ENCODE measurements at places on chromosomes 6 and 20.
A peak's percentile ranks its signal among the peaks of the same experiment; 100 is the strongest.

DNA sequence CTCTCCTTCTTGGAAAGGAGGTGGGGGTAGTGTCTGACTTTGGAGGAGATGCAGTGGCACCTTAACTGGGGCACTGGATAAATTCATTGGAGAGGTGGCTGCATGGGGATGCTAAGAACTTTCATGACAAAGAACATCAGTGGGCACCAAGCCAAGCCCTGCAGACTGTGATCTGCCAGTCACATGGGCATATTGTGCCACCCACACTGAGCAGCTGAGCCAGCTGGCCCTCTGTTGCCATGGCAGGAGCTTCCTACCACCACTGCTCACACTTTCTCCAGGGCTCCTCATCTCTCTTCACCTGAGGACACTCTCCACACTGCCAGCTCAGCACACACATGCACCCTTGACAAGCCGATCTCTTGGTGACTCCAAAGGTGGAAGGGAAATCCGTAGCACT lies 715.6 kb downstream of the QKI start:
- DNase-seq = no peak

- no peak for DNase-seq
These were observed 127.2 kb downstream of the DTNBP1 start for GRCh38 chr6:15535495-15536197.

DNA sequence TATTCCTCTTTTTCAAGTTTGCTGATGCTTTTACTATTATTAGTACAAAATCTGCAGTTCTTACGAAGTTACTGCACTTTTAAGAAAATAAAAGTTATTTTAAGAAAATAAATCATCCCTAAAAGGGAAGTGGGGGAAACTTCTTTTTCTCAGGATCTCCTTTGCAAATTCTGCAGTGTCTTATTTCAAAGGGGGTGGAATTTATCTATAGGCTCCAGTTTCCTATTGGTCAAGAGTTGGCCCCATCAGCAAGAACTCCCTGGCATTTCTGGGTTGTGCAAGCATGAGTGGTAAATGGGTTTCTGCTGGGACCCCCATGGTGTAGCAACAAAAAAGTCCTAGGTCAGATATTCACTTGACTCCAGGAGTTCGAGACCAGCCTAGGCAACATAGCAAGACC lies 136.3 kb upstream of the PRDM1 start:
- no peak for DNase-seq

- DNase-seq = no peak
These were observed 104.0 kb downstream of the EDN1 start for GRCh38 chr6:12394170-12394569.

GRCh38 chr6:100574836-100575235 lies 110.1 kb upstream of the SIM1 start:
- no peak for DNase-seq

GRCh38 chr6:137827977-137828810 lies 38.9 kb upstream of the TNFAIP3 start:
- DNase-seq = no peak

DNA sequence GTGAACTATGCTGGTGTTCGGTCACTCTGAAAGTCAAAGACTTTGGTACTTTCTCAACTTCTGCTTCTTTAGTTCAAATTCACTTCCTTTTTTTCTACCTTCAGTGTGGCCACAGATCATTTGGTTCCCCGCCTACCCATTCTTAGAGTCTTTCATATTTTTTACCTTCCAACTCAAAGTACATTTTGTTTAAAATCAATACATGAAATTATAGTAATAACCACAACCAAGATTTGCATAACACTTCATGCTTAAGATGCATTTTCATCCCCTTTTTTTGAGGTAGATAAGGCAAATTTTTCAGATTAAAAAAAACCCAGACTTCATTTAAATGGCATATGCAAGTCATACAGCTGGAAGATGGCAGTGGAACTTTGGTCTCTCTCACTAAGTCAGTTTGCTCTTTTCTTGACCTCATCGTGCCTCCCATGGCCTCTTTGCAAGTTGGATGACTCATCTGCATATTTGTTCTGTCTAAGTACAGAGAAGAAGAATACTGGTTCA lies 11.9 kb upstream of the CNR1 start:
- DNase-seq = no peak

GRCh38 chr6:90429713-90430112 lies 133.1 kb upstream of the BACH2 start:
- no peak for DNase-seq

GRCh38 chr6:72140795-72141194 lies 254.4 kb downstream of the RIMS1 start:
- no peak for DNase-seq

DNA sequence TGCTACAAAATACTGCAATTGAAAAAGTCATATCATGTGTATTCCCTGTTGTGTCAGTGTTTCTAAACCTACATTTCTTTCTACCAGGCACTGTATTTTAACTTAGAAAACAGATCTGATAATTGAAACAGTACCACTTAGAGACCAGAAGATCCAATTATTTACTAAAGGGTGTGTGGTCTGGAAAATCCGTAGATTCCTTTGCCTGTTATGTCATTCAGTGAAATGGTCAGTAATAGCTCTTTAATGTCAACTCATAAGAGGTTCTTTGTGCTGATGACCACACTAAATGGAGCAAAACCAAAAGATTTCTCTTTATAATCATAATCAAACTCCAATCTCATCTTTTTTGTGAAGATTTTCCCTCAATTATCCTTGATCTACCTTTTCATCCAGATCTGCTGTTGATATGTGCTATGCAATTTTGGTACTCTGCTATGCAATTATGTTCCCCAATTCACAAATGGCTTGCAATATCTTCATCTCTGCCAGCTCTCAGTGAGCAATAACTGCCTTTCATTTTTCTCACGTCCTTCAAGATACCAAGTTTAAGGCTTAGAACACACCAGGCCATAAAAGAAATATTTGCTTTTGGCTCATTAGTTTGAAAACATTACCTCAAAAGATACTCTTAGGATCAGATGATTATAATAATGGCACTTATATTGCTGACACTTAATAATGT lies 165.5 kb downstream of the MOXD1 start:
- DNase-seq = no peak

GRCh38 chr6:168155193-168155592 lies 76.2 kb upstream of the FRMD1 start:
- DNase-seq = no peak

- no peak for DNase-seq
These were observed 38.8 kb downstream of the C6orf52 start for GRCh38 chr6:10655508-10656055.

DNA sequence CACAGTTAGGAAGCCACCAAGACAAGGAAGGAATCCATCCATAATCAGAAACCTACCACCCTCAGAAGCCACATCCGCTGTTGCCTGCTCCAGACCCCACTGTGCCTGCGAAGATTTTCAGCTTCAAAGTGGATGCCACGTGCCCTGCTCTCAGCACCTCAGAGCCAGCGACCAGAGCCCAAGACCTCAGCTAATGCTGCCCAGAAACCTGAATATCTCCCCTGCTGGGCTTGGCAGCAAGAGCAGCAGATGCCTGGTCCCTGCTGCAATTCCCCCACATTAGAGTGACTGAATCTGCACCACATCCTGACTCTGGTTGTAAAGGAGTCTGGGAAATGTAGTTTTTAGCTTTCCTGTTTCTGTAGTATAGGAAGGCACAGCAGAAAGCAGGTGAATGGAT lies 10.7 kb upstream of the ULBP3 start:
- no peak for DNase-seq

GRCh38 chr6:32785781-32786533 lies 22.6 kb upstream of the HLA-DQB2 start:
- DNase-seq = no peak

DNA sequence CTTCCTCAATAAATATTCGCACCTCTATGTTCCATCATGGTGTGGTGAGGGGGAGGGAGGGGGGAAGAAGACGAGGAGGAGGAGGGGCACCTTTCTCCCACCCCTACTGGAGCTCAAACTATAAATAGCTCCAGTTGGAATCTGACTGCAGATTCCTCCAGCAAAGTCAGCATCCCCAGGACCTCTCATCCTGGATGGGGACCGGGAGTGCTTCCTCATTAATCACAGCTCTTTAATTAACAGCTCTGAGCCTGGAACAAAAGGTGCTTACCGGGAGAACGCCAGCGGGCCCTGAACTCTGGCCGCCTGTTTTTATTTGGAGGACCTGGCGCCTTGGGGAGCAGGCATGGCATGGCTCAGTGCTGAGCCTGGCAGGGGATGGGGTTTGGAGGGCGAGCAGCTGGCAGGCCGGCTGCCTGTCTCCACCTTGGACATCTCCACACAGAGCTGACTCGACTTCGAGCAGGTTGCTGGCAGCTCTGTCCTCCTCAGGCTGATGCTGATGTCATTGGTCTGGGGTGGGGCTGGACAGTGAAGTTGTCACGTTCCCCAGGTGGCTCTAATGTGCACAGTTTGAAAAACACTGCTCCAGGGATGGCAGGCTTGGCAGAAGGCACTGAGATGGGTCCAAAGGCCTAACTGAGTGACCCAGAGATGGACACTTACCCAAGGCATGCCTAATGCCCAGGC lies 180.4 kb downstream of the DHX35 start:
- no peak for DNase-seq

- DNase-seq = no peak
These were observed 79.1 kb upstream of the SLC22A23 start for GRCh38 chr6:3535776-3536435.

- DNase-seq = peak; percentile 54
These were observed 57.4 kb upstream of the EDN3 start for GRCh38 chr20:59242714-59243626.

GRCh38 chr6:70717038-70717801 lies 49.5 kb downstream of the SMAP1 start:
- no peak for DNase-seq

DNA sequence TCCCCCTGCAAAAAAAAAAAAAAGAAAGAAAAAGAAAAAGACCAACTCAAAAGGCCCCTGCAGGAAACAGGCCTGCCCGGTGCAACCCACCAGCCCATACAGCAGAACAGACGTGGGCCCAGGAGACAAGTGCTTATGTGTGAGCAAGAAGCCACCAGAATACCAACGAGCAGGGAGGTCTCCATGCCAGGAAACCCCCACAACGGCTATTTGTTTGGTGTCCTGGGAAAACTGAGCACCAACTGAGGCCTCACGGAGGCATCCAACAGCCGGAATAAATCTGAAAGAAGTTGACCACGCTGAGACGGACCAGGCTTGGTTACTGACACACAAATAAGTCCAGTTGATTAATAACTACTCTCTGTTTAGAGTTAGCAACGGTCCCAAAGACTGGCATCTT lies 29.7 kb downstream of the PTPRT start:
- no peak for DNase-seq

DNA sequence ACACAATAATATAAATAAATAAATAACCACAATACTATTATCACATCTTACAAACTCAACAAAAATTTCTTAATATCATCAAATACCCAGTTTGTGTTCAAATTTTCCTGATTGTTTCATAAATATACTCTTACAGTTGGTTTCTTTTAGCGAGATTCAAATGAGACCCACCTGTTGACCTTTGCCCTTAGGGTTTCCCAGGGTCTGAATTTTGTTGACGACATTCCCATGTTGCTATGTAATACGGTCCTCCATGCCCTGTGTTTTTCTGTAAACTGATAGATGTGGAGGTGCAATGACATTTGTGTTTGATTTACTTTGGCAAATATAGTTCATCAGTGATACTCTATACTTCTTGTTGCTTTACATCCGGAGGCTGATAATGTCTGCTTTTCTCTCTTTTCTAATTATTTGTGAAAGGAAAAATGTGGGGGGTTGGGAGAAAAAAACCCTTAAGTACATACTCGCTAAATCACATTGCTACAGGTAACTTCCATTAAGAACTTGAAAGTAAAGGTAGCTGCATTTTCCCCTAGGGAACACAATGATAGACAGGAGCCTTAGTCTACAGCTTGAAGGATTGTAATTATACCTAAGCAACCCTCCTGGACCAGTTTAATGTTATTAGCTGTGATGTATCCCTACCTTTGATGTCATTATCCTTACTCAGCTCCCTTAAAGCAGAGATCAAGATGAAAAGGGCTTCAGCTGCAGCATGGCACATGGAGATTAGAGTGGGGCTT lies 6.6 kb downstream of the MOG start:
- no peak for DNase-seq

DNA sequence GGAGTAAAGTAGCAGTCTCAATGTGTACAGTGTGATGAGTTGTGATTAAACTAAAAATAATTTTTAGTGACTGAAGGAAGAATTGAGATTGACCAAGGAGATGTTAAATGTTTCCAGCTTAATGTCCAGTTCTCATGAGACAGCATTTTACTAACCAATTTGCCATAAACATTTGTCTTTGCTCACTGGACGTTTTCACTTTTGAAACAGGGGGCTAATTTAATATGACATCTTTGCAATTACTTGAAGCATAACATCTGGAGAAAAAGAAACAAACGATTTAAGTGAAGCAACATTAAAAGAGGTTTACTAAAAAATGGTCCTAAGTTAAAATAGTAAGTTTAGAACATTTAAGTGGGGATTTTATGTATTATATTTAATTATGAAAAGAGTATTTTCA lies 443.8 kb downstream of the BCKDHB start:
- no peak for DNase-seq

DNA sequence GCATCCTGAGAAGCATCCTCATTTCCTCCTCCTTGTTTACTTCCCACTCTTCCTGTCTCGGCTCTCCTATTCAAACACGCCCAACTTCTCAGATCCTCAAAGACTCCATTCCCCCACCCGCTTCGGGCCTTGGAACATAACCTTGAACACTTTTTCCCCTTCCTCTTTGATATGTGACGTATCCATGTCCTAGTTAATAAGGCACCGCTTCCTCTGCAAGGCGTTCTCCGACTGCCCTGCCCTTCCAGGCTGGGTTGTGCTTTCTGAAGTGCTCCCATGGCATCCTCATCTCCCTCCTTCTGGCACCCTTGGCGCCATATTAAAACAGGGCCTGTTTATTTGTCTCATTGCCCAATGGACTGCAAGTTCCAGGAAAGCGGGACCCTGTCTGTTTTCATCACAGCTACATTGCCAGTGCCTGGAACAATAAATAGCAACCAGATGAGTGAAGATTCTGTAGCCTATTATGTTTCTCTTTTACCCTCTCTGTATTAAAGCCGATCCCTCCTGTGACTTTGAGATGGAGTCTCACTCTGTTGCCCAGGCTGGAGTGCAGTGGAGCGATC lies 115.3 kb upstream of the TRAF3IP2 start:
- no peak for DNase-seq

DNA sequence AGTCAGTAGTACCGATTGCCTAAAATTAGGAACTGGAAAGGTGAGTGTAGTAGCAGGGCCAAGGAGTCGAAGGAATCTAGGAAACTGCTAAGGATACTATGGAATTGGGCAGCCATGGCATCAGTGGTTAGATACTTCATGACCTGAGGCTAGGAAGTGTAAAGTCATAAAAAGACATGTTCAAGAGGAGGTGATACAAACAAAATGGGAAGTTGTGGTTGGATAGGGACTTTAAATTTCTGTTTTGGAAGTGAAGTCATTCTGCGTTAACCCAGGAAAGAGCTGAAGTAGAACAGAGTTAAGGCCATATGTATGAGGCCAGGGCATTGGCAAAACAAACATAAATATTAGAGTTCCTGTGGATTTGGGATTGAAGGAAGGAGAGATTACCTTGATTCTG lies 88.6 kb upstream of the TMEM181 start:
- no peak for DNase-seq
